Hair follicle dermal papilla cell (primary cell): ENCODE measurements at places on chromosomes 12 and 14. TPM values are rescaled to one million over a fixed set of nuclear protein-coding genes. Genes with fewer than 3 reads are reported as not detected.

HOXC9 gene
- not detected in 2 replicates for total RNA-seq

TAS2R7 gene
- total RNA-seq, result 0.16 TPM in 1 of 2 replicates, not detected in the other

SAMD4A gene
- 57.9 and 65.6 TPM in 2 replicates for total RNA-seq

PZP gene
- total RNA-seq, result not detected in 2 replicates

CABP1 gene
- total RNA-seq, result 0.24 and 0.32 TPM in 2 replicates

TMEM119 gene
- total RNA-seq, result 904 and 1,008 TPM in 2 replicates

FBXL14 gene
- total RNA-seq, result 6.7 and 12.7 TPM in 2 replicates

EFS gene
- 28.9 and 31.2 TPM in 2 replicates for total RNA-seq

TMEM63C gene
- under 0.01 TPM in 1 of 2 replicates, not detected in the other for total RNA-seq

TMEM30B gene
- 0.49 TPM in 2 replicates for total RNA-seq

TESPA1 gene
- not detected in 2 replicates for total RNA-seq

STXBP6 gene
- 3.1 and 4.0 TPM in 2 replicates for total RNA-seq

TTLL5 gene
- total RNA-seq, result 22.2 and 23.9 TPM in 2 replicates

CEBPE gene
- total RNA-seq, result not detected in 2 replicates

AHSA1 gene
- 39.4 and 40.0 TPM in 2 replicates for total RNA-seq

PTHLH gene
- total RNA-seq, result 0.12 and 0.81 TPM in 2 replicates

TEAD4 gene
- total RNA-seq, result 18.9 and 26.1 TPM in 2 replicates

ZNF385A gene
- total RNA-seq, result 1.3 and 3.4 TPM in 2 replicates

CCDC177 gene
- not detected in 2 replicates for total RNA-seq

PRH2 gene
- not detected in 2 replicates for total RNA-seq

SERPINA6 gene
- under 0.01 TPM in 1 of 2 replicates, not detected in the other for total RNA-seq

RESF1 gene
- 17.1 and 20.9 TPM in 2 replicates for total RNA-seq

OR6C4 gene
- not detected in 2 replicates for total RNA-seq

SPIC gene
- not detected in 2 replicates for total RNA-seq

TUNAR gene
- 0.32 and 1.1 TPM in 2 replicates for total RNA-seq

ATL1 gene
- total RNA-seq, result 13.8 and 15.1 TPM in 2 replicates

SELPLG gene
- 4.0 and 4.2 TPM in 2 replicates for total RNA-seq

CCDC38 gene
- total RNA-seq, result not detected in 2 replicates

SERPINA5 gene
- not detected in 2 replicates for total RNA-seq

BCL2L14 gene
- not detected in 2 replicates for total RNA-seq

GLI1 gene
- total RNA-seq, result 0.16 and 0.61 TPM in 2 replicates

LRP1 gene
- 581 and 702 TPM in 2 replicates for total RNA-seq

BDKRB2 gene
- 3.5 and 21.3 TPM in 2 replicates for total RNA-seq

RIPK3 gene
- total RNA-seq, result 29.0 and 35.1 TPM in 2 replicates

ADCY4 gene
- total RNA-seq, result 24.2 and 35.5 TPM in 2 replicates

GPR162 gene
- total RNA-seq, result 4.6 and 7.3 TPM in 2 replicates

RASSF8 gene
- 194 and 230 TPM in 2 replicates for total RNA-seq

TSPAN19 gene
- not detected in 2 replicates for total RNA-seq

RTL1 gene
- not detected in 2 replicates for total RNA-seq

P2RX2 gene
- total RNA-seq, result not detected in 2 replicates

GPRC5D gene
- total RNA-seq, result not detected in 2 replicates

IFI27L2 gene
- 63.4 and 77.8 TPM in 2 replicates for total RNA-seq

KIF5A gene
- 1.8 and 2.7 TPM in 2 replicates for total RNA-seq

TNFRSF1A gene
- 214 and 306 TPM in 2 replicates for total RNA-seq

KRT75 gene
- not detected in 2 replicates for total RNA-seq

USP44 gene
- under 0.01 and 0.12 TPM in 2 replicates for total RNA-seq

DPF3 gene
- total RNA-seq, result 12.5 and 17.2 TPM in 2 replicates

HNF1A gene
- not detected in 2 replicates for total RNA-seq

TMEM132D gene
- 0.16 TPM in 1 of 2 replicates, not detected in the other for total RNA-seq

LALBA gene
- 0.24 TPM in 1 of 2 replicates, not detected in the other for total RNA-seq

CMTM5 gene
- 0.32 and 0.49 TPM in 2 replicates for total RNA-seq

DAO gene
- not detected in 2 replicates for total RNA-seq

FAM181A gene
- total RNA-seq, result not detected in 2 replicates

ZFHX2 gene
- 0.12 and 0.16 TPM in 2 replicates for total RNA-seq
